ENCODE measurements at places on chromosomes 1 and 21.

- DNase-seq, result no peak
Observed at GRCh38 chr1:6799499-6799898, 14.2 kb downstream of the CAMTA1 start.

GRCh38 chr1:76901158-76901767 lies 34.0 kb downstream of the ST6GALNAC5 start:
- peak; percentile 74 for DNase-seq

- DNase-seq, result no peak
Observed at GRCh38 chr1:97192872-97193572, 471.4 kb downstream of the PTBP2 start.

GRCh38 chr1:166479052-166479631 lies 312.3 kb upstream of the FAM78B start:
- peak; percentile 44 for DNase-seq

- DNase-seq, result no peak
Observed at GRCh38 chr1:205840146-205840923, 9.6 kb downstream of the PM20D1 start.

- no peak for DNase-seq
Observed at GRCh38 chr21:44815852-44816628, 1.8 kb downstream of the SUMO3 start.

GRCh38 chr1:161227196-161227871 lies 1.5 kb downstream of the TOMM40L start:
- peak; percentile 82 for DNase-seq

- no peak for DNase-seq
Observed at GRCh38 chr1:246114369-246114768, 392.7 kb downstream of the SMYD3 start.

GRCh38 chr1:64308866-64309265 lies 105.4 kb downstream of the UBE2U start:
- DNase-seq, result no peak

DNA sequence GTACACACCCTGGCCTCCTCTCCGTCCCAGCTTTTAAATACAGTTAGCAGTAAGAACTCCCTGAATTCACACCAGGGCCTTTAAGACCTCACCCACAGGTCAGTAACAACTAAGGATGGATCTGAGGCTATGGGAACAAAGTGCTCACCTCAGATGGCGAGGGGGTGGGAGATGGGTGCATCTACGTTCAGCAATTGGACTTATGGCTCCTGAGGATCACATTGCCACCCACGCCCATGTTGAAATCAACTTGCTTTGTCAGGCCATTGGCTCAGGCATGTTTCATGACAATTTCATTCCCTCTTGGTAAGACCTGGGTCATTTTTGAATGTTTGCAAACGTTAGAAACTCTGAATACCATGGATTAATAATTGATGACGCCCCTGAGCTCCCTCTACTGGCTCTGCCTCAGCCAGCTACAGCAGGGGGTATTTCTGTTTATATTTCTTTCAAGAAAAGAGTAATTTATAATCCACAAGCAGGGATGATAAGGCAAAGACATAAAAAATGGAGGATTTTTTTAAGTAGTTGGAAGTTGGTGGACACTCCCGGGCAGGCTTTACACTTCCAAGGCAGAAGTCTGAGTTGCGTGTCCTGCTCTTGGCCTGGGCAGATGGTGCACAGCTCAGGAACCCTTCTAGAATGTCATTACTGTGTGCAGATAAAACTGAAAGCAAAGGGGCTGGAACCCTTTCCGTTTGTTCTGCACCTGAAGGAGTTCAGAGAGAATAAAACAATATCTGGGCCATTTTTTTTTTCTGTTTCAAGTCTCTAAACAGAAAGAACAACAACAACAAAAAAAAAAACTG lies 13.7 kb upstream of the LBR start:
- no peak for DNase-seq

GRCh38 chr1:164064501-164064900 lies 494.5 kb upstream of the PBX1 start:
- no peak for DNase-seq

GRCh38 chr1:25657121-25657882 lies 40.7 kb downstream of the MAN1C1 start:
- no peak for DNase-seq

DNA sequence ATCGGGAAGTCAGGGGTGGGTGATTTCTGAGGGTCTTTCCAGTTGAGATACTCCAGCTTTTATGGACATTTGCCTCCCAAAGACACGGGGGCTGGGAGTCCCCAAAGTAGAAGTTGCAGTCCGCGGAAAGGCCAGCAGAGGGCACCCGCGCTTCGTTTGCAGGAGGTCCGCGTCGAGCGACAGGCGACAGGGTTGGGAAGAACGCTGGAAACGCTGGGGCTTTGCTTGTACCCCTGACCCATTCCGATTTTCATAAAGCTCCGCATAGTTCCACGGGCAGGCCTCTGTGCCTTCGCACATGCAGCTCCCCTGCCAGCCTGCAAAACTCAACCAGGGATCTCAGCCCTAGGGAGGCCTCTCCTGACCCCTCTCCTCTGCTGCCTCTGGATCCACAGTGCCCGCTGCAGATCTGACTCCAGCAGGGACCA lies 44.2 kb upstream of the LAPTM5 start:
- peak; percentile 91 for DNase-seq

DNA sequence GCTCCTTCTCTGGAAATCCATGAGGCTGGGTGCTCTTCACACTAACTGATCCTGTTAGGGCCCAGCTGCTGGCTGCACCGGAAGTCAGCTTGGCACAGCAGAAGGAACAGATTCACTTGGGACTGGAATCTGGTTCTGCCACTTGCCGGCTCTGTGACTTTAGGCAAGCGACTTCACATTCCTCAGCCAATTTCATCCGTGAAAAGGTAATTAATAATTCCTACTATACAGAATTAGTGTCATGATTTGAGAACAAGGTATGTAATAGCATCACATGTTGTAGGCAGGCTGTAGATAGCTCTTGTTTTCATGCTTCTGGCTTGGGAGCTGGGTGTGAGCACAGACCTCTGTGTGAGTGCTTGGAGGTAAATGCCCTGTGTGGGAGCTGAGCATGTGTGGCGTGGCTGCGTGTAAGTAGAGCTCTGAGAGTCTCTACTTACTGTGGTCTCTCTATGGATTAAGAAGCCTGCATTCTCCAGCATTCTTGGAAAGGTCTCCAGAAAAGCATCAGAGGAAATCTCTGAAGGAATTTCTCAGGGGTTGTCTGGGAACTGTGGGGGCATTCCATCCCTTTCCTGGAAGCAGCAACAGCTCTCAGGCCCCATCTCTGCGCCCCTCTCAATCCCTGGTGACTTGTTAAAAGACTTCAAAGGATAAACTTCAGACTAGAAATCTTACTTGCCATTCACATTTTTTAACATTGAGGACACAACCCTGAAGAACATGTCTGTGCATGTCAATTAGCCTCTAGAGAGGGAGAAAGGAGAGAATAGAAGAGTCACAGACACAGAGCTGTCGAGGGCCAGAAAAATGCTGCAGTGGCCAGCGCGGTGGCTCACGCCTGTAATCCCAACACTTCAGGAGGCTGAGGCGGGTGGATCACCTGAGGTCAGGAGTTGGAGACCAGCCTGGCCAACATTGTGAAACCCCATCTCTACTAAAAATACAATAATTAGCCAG lies 47.7 kb upstream of the PPM1J start:
- no peak for DNase-seq

DNA sequence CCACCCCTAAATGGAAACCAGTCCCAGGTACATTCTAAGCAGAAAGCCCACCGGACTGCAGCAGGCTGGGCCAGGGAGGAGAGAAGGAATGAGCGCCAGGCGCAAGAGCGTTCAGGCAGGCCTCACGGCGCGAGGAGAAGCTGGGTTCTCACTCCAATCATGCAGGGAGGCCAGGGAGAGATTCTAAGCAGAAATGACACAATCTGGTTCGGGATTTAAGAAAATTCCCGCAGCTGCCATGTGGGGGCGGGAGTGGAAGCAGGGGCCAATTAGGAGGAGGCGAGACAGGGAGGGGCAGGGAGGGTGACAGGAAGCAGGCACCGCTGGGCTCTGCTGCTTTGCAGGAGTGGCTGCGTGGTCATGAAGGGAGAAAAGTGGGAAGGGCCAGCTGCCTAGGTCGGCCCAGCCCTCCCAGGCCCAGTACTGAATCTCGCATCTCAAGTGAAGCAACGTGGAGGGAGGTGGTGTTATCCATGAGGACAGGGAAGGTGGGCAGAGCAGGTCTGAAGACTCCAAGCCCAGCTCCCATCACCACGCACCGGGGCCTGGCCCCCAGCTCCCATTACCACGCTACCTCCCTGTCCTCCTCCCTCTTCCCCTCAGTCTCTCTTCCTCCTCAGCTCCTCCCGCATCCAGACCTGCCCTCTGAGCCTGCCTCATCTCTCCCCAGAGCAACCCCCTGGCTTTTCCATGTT lies 11.8 kb downstream of the NPHP4 start:
- peak; percentile 71 for DNase-seq

DNA sequence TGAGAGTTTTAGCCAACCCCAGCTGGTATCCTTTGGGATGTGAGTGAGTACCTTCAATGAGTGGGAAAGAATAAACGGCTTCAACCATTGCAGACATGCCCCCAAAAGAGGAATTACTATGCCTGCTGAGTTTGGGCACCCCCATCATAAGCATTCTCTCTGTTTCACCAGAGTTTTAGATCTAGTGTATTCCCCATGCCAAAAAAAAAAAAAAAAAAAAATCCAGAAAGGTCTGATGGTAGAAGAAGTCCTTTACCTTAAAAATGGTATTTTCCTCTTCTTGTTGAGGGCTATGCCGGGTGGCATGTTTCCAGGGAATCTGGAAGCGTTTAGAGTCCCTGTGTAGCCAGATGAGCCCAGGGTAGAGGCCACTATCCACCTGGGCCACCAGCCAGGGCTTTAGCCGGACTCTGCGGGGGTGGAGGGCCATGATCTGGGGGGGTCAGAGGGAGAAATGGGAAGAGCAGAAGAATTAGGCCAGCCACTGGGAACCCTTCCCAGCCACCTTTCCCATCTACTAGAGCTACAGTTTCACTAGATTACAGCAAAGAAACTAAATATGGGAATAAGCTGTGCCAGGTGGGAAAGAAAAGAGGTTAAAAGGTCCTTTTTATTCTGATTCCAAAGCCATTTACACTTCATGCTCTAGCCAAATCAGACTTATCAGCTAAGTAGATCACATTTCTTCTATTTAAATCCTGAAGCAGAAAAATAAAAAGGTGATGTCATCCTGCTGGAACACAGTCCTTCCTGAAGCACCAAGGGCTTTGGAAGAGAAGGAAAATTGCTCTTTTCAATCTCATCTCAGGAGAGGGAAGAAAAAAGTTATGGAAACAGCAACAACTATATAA lies 4.7 kb downstream of the IRF6 start:
- no peak for DNase-seq

DNA sequence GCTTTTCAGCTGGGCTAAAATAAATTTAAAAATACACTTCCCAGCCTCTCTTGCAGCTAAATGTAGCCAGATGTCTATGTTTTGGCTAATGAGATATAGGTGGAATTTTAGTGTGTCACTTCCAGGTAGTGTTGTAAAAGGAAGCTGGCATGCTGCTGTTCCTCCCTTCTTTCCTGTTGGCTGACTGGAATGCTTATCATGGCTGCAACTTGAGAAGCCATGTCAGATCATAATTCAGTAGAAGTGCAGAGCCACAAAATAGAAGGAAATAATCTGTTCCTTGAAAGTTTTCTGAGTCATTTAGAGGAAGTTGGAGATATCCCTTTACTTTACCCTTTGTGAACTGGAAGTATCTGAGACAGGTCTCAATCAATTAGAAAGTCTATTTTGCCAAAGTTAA lies 10.9 kb upstream of the RBM15 start:
- DNase-seq, result no peak

DNA sequence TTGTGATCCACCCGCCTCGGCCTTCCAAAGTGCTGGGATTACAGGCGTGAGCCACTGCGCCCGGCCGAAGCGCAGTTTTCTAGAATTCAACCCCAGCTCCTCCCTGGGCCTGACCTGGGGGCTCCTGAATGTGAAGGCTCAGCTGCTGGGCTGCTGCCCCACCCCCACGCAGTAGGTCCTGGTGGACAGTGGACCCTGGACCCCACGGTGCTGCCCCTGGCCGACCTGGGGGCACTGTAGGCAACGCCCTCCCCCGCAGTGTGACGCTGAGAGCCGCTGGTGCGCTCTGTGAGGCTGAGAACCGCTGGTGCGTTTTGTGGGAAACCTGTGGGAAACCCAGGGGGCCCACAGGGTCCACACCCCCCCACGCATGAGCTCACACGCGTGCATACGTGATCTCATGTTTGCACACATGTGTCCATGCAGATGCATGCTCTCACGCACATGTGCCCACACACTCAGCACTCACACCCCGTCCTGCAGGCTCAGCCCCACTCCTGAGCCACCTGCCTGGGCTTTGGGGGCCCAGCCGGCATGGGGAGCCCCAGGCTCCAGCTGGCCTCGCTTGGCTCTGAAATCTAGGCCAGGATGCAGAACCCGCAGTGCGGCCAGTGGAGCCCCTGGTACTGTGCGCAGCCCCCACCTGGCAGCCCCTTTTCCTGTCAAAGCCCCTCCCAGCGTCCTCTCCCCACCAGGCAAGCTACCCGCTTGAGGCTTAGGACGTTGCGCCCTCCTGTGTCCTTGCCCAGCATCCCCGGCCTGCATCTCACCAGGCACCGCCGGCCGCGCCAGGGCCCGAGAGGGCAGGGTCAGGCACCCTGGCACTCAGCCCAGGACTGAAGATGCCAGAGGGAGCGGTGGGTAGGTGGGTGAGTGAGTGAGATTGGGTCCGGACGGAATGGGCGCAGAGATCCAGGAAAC lies 67.7 kb downstream of the COL18A1 start:
- DNase-seq, result no peak

GRCh38 chr21:31133243-31133830 lies 95.1 kb upstream of the KRTAP19-8 start:
- DNase-seq, result no peak

DNA sequence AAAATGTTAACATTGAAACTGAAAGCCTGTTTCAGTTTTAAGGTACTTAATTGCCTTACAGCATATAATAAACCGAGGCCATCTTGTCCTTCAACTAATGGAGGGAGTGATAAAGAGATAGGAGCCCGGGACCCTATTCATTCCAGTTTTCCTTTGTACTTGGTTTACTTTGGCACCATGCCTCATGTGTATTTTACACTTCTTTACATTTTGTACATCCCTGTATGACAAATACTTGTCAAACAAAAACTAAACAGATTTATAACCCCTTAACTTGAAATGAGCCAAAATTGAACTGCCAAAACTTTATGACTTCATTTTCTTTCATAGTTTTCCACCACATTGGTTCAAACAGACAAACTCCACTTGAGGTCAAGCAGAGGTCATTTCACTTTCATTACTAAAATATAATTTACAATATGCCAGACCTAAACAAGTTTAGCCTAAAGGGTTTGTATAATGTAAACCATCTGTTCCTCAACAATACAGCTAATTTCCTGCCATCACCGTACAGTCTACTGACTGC lies 30.9 kb upstream of the UBE2U start:
- peak; percentile 50 for DNase-seq

All from HEK293T (cell line).